ENCODE measurements at places on chromosomes 7 and 10.

- no peak for DNase-seq
These were observed 251.2 kb upstream of the PPP2R2D start for GRCh38 chr10:131649617-131650016.

- DNase-seq, result no peak
These were observed 3.4 kb downstream of the GPR85 start for GRCh38 chr7:113083132-113083815.

- no peak for DNase-seq
These were observed 1197.8 kb upstream of the SORCS1 start for GRCh38 chr10:108362296-108362695.

GRCh38 chr10:107767185-107767584, 602.7 kb upstream of the SORCS1 start:
- no peak for DNase-seq

- DNase-seq, result no peak
These were observed 38.3 kb downstream of the PDGFA start for GRCh38 chr7:481219-481930.

DNA sequence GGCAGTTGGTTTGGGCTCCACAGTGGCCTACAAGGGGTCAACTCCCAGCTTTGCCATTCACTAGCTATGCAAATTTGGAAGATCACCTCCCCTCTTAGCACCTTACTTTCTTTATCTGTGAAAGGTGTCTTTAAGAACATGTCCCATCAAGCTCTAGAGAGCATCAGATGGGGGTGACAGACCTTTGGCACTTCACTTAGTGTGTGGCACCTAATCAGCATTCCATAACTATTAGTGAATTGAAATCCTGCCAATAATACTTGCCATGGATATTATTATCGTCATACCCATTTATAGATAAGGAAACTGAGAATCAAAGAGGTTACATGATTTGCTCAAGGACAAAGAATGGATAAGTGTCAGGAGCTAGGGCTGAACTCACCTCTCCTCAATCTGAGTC, 51.9 kb downstream of the PLPP4 start:
- DNase-seq, result no peak

DNA sequence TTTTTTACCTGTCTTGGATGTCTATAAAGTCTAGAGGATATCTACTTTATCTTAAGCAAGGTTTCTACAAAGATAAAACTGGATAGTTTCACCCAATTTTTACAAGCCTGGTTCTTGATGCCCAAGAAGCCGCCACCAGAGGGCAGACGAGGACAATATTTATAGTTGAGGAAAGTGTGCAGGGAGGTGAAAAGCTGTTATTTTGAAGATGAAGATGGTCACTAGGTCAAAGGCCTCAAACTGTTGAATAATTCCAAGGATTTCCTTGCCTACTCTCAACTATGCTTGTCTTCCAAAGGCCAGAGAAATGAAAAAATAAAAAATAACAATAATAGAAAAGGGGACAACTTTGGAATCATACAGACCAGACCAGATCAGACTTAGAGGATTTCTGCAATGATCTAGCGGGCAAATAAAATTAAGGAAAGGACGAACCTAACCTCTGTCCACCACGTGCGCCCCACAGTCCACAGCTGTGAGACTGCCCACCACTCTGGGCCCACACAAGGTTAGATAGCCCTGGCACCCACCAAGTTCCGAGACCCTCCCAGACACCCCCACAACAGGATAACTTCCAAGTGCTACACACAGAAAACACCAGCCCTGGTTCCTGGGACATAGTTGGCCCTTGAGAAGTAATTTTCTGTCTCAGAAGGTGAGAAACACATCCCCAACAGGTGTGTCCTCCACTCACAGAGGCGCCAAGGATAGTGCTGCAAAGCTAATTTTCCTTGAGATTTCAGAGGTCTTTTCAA, 2.8 kb downstream of the PKD1L1 start:
- peak; percentile 45 for DNase-seq

- DNase-seq, result no peak
These were observed 68.2 kb downstream of the CHST15 start for GRCh38 chr10:124025152-124025551.

DNA sequence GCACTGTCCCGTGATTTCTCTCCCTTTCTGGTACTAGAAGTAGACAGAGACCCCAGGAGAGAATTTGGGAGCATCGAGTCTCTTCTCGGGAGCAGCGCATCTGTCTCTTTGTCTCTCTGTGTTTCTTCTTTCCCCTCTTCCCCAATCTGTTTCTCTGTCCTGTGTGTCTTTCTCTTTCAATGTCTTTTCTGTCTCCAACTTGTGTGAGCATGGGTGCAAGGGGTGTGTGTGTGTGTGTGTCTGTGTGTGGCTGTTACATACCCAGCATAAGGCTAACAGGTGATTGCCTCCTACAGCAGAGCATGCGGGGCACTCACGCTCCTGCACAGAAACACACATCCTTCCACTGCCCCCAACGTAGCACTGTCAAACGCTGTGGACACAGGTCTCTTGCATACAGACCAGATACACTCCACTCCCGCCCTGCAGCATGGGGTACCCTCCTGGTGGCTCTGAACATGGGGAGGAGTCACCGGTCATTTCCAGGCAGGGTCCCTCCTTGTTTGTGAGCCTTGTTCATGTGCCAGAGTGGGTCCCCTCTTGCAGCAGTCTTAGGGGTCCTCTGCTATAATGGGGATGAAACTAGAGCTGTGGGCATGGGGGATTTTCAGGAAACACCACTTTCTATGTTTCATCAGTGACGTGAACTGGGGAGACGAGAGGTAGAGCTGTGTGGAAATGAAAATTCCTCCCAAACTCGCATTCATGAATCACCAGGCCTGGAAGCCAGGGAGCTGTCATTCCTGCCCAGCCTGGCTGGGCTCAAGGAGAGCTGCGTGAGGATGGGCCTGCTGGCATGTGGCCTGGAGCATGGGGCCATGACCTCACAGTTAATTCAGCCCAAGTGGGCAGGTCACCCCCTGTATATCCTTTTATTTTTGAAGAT, 980 bp downstream of the ADAMTS14 start:
- peak; percentile 91 for DNase-seq

All from RWPE1 (cell line).